Hematopoietic multipotent progenitor cell (in vitro differentiated cells): ENCODE measurements at places on chromosomes 13 and 19.
A peak's percentile ranks its signal among the peaks of the same experiment; 100 is the strongest.

DNA sequence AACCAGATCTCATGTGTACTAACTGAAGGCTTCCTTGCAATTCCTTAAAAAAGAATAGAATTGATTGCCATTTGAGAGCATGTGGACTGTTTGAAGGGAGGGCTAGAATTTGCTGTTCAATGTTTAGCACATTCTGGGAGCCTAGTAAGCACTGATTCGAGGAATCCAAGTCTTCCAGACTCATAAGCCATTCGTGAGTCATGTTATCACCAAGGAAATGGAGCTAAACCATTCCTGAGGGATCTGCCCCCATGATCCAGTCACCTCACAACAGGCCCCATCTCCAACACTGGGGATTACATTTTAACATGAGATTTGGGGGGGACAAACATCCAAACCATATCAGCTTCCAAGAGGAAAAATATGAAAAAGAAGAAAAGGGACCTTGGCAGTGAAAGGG, 276.4 kb downstream of the KCNRG start:
- no peak for DNase-seq

GRCh38 chr13:50006426-50007135, 8.7 kb upstream of the KCNRG start:
- DNase-seq, result no peak

- peak; percentile 3 for DNase-seq
Observed at GRCh38 chr13:109998684-109999533, 212.5 kb upstream of the IRS2 start.

- DNase-seq, result peak; percentile 84
Observed at GRCh38 chr19:8702350-8702749, 3.8 kb upstream of the ACTL9 start.

GRCh38 chr19:14639536-14640277, 34.9 kb downstream of the ADGRE3 start:
- no peak for DNase-seq
